ENCODE measurements at places on chromosomes 12 and 14.

- DNase-seq = no peak
Measured at GRCh38 chr14:44180975-44181374, 326.1 kb downstream of the FSCB start.

DNA sequence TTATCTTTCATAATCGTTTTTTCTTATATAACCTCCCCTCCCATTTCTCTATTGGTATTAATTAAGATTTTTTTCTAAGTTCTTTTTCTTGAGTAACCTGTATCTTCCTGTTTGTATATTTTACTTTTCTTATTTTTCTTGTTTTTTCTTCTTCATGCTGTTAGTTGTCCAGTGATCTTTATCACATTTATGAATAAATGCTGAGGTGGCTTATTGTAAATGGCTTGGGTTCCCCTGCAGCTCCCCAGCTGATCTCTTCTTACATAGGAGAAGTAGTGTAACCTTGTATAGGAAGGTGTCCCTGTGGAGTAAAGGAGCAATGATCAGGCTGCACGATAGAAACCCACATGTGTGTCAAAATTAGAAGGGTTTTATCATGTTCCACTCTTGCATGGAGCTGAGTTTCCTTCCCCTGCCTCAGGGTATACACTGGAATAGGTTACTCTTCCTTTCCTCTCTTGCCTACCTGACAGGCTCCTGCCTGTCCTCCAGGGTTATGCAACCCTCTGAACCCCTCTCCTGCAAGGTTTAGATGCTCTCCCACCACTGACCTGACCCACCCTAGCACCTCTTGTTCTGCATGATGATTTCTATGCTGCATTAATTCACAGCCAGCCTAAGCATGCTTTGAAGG is 334.8 kb upstream of the RGS6 start:
- no peak for DNase-seq

DNA sequence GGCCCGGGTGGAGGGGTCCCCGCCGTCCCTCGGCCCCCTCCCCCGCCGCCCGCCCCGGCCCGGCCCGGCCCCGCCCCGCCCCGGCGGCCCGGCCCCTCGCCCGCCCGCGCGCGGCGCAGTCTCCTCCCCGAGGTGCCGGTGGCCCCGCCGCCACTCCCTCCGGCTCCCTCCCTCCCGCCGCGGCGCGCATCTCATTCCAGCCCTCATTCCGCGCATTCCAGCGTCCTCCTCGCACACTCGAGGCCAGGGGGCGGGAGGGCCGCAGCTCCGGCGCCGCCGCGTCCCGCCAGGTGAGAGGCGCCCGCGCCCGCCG is at the start of gene TEAD4:
Gene TEAD4, plus strand, starts transcription at position 206 of the 313 bp plus-strand sequence.
- no peak for DNase-seq

- no peak for DNase-seq
Measured at GRCh38 chr12:27332714-27333402, at the start of gene BMAL2. Gene BMAL2 (plus strand): TSS chr12:27332836. CDS start chr12:27333073, 237 bp downstream.

DNA sequence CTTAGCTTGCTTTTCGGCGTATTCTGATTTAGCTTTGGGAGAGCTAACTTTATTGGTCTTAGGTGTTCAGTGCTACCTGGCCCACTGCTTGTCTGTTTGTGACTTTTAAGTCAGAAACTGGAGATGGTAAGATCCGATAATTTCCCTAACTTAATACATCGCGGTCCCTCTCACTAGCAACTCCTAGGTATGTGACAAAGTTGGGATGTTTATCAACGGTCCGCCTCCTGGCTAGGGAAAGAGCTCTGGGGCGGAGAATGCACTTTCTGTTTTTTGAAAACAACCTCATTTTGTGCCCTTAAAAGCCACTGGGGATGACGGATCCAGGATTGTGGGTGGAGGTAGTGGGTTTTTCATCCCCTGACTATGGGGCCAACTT is 1.2 kb downstream of the CDKN1B start:
- no peak for DNase-seq

DNA sequence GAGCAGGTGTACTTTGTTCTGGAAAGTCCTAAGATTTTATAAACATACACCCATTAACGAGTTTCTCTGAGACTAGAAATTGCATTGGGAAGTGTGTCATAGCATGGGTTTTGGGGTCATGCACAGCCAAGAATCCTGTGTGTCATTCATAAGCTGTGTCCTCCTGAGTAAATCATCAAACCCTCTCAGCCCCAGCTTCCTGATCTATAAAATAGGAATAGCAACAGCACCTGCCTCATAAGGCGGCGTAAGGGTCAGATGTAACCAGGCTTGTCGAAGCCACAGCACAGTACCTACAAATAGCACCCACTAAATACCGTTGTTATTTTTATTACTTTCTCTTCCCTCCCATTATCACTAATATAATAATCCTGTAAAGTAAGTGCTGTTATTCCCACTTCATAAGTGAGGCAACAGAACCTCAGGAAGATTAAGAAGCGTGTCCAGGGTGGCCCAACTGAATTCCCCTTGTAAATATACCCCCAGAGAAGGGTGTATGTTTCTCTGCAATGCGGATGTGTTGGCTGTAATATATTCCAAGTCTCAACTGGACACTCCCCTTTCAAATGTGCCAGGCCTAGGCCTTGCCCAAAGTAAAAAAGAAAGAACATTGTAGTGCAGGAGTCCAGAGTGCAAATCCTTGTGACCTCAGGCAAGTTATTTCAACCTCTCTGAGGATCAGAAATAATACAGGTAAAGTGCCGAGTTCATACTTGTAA is 188.3 kb upstream of the BCL2L14 start:
- DNase-seq = no peak

Data from fibroblast of the conjunctiva (primary cell).